ENCODE measurements at places on chromosomes 5 and 9.
A peak's percentile ranks its signal among the peaks of the same experiment; 100 is the strongest.

GRCh38 chr9:19631181-19631580 is 157.7 kb downstream of the SLC24A2 start:
- ATAC-seq = no peak

DNA sequence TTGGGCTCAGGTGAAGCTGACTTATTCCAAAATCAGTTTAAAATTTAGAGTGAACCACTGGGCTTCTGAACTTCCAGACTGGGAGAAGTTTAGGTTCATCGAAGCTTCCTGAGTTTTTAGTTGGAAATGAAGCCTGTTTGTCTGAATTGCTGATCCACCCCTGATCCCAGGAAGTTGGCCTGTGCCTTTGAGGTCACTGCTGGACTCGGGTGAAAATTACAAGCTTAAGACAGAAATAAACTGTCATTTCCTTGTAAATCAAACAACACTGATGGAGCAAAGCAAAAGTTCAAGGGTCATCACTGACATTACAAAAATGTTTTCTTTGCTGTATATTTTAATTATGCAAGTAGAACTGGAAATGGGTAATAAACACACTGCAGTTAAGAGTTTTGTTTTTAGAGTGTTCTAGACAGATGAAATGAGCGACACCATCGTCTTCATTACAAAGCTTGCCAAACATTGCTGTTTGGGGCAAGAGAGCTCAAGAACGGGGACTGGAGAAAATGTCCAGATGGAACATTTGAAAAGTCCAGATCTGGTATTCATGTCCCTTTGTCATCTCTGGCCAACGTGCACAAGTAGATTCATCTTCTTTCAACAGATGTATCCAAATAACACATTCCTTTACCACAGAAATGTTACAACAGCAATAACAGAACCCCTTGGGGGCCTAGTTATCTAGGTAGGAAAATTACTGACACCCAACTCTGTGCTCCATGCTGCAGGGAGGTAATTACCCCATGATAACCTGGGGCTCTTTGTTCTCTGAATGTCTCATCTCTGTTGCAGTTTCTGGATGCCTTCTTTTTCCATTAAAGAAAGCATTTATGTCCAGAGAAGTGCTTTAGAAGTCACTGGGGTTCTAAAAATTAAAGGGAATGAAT is 142.4 kb upstream of the ERCC6L2 start:
- no peak for ATAC-seq

DNA sequence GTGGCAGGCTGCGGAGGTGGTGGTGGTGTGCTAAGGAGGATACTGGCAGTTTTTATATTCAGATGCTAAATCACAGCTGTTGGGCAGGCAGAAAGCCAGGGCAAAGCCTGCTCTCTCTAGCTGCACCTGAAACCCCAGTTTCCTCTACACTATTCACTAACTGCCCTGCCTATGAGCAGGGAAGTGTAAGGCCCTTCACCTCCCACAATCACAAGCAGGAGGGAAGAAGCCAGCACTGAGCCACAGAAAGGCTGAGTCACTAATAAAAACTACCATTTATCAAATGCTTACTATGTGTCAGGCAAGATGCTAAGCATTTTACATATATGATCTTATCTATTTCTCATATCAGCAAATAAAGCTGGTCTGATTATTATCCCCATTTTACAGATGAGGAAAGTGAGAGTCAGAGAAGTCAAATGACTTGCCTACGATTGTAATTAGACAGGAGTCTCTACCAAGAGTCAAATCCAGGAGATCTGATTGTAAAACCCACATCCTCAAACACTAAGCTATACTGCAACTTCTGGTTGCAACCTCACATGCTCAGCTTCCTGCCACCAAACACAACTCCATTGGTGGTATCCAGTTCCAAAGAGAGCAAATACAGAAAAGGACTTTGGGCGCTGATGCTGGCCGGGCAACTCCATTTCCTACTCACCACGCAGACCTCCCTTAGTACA is 17.7 kb upstream of the IL6ST start:
- no peak for ATAC-seq

- peak; percentile 86 for ATAC-seq
Measured at GRCh38 chr5:132425009-132425937, 55.8 kb downstream of the SLC22A5 start.

DNA sequence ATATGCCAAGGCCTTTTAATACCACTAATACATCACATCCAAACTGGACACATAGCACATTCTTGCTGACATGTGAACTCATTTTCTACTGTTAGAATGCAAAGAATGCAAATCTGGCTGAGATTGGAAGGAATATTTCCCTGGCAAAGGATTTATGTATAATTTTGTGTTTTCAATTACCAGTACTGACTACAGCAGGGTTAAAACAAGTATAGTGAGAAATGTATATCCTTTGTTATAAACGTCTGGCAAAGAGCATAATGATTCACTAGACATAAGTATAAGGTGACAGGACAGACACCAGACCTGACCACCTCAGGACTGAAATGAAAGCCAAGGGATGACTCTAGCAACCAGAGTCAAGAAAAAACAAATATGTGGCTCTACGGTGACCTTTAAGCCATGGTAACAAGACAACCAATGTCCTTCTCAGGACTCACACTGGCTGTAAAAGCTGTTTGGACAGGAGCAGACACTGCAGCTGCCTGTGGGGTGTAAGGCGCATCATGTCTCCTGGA is 95.0 kb downstream of the MRPS27 start:
- no peak for ATAC-seq

GRCh38 chr5:124583469-124584350 is 162.7 kb downstream of the ZNF608 start:
- peak; percentile 98 for ATAC-seq

GRCh38 chr5:74934949-74935751 is 69.0 kb upstream of the FAM169A start:
- ATAC-seq = no peak

DNA sequence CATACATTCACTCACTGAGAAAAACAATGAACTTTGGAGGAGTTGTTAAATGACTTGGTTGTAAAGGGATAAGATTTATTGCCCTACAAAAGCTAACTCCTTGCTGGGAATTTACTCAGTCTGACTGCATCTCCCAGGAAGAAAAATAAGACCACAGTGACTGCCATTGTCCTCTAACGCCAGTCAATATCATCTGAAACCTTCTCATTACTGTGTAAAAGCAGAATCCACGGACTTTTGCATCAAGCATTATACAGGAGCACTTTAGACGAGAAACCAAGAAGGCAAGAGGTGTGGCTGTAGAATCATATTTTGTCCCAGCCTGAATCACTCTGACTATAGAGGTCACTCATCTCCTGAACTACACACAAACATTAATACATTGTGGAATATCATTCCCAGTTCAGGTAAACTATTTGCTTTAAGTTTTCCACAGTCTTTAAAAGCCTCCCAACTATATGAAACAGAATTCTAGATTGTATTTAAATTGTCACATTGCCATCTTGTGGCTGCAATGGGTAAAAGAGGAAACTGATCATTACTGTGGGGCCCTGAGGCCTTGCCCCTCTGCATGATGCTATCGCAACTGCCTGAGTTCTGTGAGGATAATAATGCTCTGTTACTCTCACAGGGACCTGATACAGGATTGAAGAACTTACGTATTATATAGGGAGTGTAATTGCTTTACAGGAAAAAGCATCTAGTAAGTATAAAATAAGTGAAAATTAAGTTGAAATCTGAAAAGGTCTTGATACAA is 142.9 kb downstream of the SLCO4C1 start:
- peak; percentile 61 for ATAC-seq

- peak; percentile 70 for ATAC-seq
Measured at GRCh38 chr5:7983433-7983832, 114.5 kb downstream of the MTRR start.

GRCh38 chr5:148953711-148954110 is 109.2 kb downstream of the SH3TC2 start:
- ATAC-seq = no peak

DNA sequence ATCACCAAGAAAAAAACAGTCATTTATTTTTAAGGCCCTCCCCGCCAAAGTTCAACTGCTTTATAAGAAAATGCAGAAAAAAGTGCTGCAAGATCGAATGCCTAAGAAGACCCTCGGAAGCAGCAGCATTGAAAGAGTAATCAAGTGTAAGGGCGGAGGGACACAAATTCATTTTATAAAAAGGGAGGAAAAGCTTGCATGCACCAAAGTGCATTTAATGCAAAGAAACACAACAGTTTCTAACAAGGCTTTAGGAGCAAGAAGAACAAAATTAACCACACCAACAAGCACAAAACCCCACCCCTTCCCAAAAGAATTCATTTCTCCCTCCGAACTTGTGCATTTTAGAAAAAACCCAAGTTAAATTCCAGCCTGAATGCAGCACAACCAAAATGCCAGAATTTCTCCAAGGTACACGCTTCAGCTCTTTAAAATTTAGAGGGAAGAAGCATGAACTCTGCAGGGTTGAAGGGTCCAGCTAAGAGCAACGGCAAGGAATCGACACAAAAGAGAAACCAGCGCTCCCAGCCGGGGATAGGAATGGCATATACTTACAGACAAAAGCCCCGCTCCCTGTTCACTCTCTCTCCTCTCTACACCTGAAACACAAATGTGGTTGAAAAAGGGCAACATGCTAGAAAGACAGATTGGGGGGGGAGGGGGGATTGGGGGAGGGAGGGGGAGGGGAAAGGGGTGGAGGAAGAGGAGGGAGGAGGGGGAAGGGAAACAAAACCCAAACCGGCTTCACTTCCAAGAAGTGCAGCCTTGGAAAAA is at the start of gene NREP:
NREP (minus strand) TSS at position 614 of the 774 bp plus-strand sequence. CDS start 1,422 bp downstream, outside the sequence.
- ATAC-seq = no peak

GRCh38 chr9:92141144-92142129 is 26.2 kb upstream of the SPTLC1 start:
- ATAC-seq = no peak

DNA sequence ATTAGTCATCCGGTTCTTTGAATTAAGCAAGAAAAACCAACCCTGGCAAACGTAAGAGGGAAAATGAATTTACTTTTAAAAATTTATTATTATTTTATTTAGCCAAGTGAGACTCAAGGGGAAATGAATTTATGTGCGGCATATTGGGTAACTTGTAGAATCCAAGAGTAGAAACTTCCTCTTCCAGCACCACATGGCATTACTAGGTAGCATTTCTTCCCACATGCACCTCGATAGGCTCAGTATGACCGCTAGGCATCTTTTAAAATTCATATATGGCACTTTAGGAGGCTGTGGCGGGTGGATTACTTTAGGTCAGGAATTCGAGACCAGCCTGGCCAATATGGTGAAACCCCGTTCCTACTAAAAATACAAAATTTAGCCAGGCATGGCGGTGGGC is 17.6 kb upstream of the MYO10 start:
- ATAC-seq = no peak

DNA sequence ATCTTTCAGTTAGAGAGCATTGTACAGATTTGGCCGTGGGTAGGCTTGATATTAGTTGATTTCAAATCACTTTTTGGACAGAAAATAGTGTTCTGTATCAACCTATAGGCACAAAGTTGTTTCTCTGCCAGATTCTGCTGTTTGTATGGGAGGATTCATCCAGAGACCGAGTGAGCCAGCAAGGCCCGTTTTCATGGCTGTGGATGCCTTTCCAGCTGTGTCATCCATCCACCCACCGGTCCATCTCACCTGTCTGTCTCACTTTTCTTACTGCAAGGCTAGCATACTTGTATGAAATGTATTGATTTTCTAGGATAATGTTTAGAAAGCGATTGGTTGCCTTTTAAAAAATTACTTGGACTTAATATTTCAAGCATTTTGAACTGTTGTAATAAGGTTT is 34.4 kb downstream of the ICE1 start:
- no peak for ATAC-seq

- no peak for ATAC-seq
Measured at GRCh38 chr5:72653586-72653985, 146.4 kb upstream of the ZNF366 start.
